ENCODE measurements at places on chromosomes 13 and 19.
A peak's percentile ranks its signal among the peaks of the same experiment; 100 is the strongest.

DNA sequence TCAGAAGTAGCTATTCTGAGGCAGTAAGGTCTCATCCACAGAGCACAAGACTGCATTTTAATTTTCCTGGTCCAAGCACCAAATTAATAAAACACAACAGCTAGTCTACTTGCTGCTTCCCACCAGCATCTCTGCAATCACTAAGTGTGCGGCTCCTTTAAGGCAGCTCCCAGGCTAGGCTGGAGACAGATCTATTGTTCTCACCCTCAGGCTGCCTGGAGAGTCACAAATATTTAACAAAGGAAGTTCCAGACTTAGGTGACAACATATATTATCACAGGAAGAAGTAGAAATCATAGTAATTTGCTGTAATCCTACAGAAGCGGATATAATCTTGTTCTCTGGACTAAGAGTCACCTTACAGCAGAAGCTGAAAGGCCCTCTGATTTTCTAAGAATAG lies 2.2 kb upstream of the EID2 start:
- DNase-seq: no peak

- no peak for DNase-seq
Observed at GRCh38 chr19:18612051-18612771, 459 bp upstream of the TMEM59L start.

- peak; percentile 47 for DNase-seq
Observed at GRCh38 chr13:44104197-44104490, 224.4 kb downstream of the LACC1 start.

- DNase-seq: peak; percentile 37
Observed at GRCh38 chr13:32284927-32285632, 30.1 kb downstream of the ZAR1L start.

DNA sequence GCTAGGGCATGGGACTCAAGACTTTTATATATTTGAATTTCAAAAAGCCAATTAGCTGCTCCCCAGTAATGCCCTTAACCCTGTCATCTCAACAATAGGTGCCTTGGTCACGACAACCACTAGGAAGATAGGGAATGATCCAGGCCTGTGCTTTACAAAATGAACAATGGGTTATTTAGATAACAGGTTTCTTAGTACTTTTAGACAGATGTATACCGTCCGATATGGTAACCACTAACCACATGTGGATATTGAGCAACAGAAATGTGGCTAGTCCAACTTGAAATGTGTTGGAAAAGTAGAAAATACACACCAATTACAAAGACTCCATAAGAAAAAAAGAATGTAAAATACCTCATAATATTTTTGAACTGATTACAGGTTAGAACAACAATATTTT lies 201.2 kb downstream of the LHFPL6 start:
- no peak for DNase-seq

DNA sequence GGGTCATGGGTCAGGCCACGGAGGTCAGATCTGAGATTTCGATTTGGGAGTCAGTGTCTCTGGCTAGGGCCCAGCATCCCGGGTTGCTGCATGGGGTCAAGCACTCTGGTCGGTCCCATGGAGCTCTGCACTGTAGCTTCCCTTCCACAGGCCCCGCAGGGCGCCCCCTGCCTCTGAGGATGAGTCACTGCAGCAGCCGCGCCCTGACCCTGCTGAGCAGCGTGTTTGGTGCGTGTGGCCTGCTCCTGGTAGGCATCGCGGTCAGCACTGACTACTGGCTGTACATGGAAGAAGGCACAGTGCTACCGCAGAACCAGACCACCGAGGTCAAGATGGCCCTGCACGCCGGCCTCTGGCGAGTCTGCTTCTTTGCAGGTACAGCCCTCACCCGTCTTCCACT lies 3.6 kb downstream of the CACNG7 start:
- no peak for DNase-seq

DNA sequence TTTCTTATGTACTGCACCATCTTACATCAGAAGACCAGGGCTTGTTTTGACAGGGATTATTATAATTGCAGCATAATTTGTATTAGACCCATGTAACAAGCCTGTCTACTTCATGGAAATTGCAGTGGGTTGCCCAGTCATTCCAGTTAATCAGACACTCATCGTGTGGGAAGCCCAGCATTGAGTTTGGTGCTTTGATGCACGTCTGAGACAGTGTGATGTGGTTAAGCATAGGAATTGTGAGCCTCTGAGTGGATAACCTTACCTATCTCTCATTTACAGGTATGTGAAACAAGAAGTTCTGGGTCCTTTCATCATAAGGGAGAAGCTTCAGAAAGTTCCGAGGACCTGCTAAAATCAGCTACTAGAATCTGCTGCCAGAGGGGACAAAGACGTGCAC lies 12.8 kb downstream of the RGCC start:
- DNase-seq: no peak

All from muscle of back (tissue), 13 donors.